Hematopoietic multipotent progenitor cell treated with erythropoietin and hydrocortisone succinate and interleukin-3 and kit ligand, for 17 days (in vitro differentiated cells): ENCODE measurements at places on chromosomes 4 and X.

DNA sequence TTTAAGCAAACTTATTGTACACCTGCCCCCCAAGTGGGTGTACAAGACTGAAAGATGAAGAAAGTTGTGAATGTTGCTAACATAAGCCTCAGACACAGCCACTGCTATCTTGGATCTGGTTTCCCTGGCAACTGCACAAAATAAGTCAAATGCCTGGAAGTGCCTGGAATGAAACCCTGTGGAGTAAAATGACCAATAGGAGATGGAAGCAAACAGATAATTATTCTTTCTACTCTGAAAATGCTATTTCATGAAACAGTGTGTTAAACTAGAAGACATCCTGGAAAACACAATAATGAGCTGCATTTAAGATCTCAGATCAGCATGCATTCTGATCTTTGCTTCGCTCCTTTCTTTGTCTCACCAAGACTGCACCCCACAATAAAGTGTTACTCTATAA, 1016.0 kb downstream of the ARAP2 start:
- no peak for DNase-seq

DNA sequence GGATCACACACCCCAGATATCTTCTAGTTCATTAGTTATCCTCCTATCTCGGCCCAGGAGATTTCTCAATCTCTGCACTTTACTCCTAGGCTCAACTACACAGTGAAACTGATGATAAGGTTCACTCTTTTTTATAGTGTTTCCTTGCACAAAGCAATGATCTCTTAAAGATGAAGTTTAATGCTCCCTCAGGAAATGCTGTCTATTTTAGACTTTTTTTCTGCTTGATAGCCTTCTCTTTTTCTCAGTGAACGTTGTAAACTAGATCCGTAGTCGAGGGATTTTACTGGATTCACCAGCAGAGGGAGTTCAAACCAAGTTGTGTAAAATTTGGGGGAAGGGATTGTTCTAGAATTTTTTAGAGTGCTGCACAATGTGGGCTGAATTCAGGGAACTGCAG, 269.6 kb downstream of the GBA3 start:
- no peak for DNase-seq

GRCh38 chr4:147709999-147710398, 21.9 kb upstream of the ARHGAP10 start:
- no peak for DNase-seq

GRCh38 chrX:95346856-95347255, 1337.8 kb upstream of the DIAPH2 start:
- DNase-seq = no peak

- DNase-seq = no peak
Measured at GRCh38 chrX:115337491-115338144, 48.1 kb downstream of the LUZP4 start.

DNA sequence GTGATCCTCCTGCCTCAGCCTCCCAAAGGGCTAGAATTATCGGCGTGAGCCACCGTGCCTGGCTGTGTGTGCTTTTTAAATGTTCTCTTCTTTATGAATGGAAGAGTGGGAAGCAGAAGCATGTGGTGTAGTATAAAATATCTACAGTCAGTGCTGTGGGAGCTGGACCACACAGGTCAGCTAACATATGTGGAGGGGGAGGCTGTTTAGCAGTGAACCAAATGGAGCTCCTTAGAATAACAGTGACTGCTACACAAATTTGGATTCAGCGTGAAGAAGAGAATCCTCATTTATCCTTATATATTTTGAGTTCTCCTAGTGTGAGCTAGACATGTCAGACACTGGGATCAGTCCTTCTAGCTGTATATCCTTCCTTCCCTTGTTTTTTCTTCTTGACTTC, 3.2 kb downstream of the SNX25 start:
- DNase-seq = no peak

GRCh38 chr4:86117705-86118302, 242.0 kb downstream of the MAPK10 start:
- no peak for DNase-seq

GRCh38 chrX:153319295-153320046, 2.1 kb downstream of the PNMA6F start:
- DNase-seq = no peak

GRCh38 chr4:75289914-75290582, 224.2 kb downstream of the RCHY1 start:
- DNase-seq = no peak

- DNase-seq = no peak
Measured at GRCh38 chrX:135543172-135543571, 22.7 kb downstream of the INTS6L start.
